Stimulated activated CD8-positive, alpha-beta memory T cell treated with anti-CD3 and anti-CD28 coated beads, Interleukin-4, amount 100 ng/mL, for 4 hours (primary cell): ENCODE measurements at places on chromosomes 1 and 21.

- DNase-seq: no peak
These were observed 25.0 kb downstream of the AGPAT3 start for GRCh38 chr21:43890042-43890441.

DNA sequence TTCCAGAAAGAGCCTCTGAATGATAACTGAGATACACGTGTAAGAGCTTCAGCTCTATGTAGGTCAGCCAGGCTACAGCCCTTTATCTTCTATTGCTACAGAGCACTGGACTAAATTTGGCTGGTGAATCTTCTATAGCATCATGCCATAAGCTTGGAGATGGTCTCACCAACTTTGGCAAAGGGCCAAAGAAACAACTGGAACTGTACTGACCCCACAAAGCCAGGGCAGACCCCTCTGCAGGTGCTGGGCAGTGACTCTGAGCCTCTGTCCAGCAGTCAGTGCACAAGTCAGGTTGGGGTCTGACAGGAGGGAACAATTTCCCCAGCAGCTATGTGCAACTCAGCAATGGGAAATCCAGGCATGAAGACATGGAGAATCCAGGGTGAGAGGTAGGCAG lies 57.8 kb upstream of the NFASC start:
- DNase-seq: no peak

- DNase-seq: no peak
These were observed 3.2 kb upstream of the OLFML2B start for GRCh38 chr1:162026881-162027280.

GRCh38 chr1:33849211-33849610 lies 14.7 kb upstream of the HMGB4 start:
- no peak for DNase-seq

- peak; percentile 48 for DNase-seq
These were observed 3.8 kb downstream of the FBXO2 start for GRCh38 chr1:11650331-11650991.

DNA sequence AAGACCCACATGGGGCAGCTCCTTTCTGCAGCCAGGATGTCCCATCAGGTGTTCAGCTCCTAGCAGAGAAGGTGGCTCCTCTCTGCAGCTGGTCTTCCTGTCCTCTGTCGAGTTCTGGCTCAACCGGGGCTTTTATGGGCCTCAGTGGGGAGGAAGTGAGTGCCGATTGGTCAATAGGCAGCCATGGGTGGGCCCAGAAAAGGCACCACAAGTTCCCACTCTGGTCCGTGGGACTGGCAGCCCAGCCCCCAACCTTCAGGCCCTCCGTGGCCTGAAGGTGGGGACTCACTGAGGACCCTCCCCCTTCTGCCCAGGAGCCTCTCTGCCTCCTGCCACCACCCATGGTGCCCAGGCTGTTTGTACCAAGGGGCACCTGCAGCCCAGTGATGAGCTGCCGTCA lies 161.7 kb upstream of the DUSP10 start:
- DNase-seq: no peak

DNA sequence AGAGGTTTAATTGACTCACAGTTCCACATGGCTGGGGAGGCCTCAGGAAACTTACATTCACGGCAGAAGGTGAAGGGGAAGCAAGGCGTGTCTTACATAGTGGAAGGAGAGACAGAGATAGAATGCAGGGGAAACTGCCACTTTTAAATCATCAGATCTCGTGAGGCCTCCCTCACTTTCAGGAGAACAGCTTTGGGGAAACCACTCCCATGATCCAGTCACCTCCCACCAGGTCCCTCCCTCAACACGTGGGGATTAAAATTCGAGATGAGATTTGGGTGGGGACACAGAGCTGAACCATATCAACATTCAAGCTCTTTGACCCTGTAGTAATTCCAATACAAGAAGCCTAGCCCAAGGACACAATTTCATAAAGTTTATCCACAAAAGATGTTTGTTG lies 13.7 kb downstream of the PIGP start:
- no peak for DNase-seq

DNA sequence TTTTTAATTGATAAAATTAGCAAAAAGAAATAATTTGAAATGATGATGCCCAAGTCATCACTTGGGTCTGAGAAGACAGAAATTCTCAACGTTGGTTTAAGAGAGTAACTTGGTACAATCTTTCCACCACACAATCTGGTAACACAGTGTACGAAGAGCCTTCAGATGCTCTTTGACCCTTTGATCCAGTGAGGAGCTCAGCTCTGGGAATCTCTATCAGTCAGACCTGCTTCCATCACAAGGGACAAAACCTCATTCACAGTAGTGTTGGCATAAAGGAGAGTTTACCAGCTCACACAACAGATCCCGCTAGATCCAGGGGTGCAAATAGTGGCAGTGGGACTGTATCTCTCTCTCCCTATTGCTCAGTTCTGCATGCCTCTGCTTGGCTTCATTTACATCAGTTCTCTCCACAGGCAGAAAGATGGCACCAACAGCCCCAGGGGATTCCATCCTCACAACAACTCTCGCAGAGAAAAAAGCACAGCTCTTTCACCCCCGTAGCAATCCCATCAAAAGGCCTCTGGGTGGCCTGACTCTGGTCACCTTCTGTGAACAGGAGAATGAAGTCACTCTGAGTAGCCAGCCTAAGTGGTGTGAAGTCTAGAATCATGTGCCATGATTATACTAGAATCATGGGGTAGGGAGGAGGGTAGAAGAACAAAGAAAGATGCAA lies 119.7 kb downstream of the ZNF281 start:
- DNase-seq: no peak

DNA sequence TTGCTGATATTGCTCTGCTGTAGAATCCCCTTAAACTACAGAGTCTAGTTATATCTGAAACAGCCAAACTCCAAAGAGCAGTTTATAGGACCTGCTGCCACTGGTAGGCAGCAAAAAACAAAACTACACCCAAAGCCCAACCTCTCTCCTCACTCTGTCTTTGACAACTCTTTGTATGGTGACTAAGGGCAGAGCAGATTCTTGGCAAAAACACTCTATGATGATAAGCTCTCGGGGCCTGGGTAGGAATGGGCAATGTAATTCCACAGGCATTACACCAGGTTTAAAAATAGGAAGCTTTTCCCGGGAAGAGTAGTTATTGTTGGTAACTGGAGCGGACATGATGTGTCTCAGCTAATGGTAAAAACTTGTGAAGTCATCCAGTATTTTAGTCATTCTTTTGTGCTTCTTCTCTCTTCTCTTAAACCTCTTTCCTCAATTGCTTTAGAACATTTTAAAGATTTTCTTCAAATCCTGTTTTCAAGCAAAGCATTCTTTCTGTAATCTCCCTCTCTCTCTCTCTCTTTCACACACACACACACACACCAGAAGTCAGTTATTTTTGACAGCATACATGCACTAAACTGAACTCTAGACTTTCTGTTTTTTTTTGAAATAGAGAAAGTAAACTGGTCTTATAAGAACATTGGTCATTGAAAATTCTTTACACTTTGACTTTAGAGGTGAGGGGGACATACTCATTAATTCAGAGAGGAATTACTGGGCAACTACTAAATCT lies 193.5 kb downstream of the PAPPA2 start:
- no peak for DNase-seq

- no peak for DNase-seq
These were observed 37.9 kb upstream of the RHOU start for GRCh38 chr1:228697207-228698016.

DNA sequence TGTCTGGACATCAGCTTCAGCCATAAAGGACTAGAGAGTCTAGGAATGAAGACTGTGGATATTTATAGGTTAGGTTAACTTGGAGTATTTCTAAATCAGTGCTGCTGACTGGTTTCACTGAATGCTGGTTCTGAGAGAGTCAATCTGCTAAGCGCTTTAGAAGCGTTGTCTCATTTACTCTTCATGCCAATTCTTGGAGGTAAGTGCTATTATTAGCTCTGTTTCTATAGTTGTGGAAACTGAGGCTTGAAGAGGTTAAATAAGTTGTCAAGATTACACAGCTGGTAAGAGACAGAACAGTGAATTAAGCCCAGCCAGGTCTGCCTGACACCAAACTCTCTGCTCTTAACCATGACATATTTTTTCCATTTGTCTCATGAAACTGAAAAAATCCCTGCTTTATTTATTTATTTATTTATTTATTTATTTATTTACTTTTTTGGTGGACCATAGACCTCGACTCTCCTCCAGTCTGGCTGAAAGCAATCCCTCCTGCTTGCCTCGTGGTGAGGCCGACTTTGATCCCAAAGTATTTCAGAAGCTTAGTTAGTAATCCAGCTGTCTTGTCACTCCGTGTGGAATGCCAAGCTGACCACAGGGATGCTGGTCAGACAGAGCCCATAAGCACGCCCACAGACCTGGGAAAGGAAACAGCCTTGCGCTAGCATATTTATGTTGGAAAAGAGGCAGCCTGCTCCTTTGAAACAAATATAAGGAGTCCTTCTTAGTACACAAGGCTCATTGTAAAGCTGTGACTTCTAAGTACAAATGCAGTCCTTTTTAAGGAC lies 16.9 kb downstream of the NTMT2 start:
- no peak for DNase-seq

- no peak for DNase-seq
These were observed 129.6 kb downstream of the ACBD6 start for GRCh38 chr1:180372728-180373127.

DNA sequence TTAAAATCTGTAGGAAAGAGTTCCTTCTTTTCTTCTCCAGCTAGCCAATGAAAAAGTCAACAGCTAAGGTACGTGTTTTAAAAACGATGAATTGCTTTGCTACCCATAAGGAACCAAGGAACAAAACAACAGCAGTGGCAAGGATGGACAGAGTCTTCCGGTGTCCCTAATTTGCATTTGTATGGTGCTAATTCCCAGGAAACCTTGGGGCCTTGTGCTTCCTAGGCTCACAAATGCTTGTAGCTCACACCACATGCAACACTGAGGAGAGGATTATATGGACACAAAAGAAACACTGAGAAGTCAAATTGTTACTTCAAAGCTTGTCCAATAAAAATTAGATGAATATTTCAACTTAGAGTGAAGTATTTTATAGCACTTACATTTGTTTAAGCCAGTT lies 1.8 kb upstream of the PGBD5 start:
- DNase-seq: no peak

GRCh38 chr21:16308269-16308668 lies 578.5 kb downstream of the USP25 start:
- DNase-seq: no peak

- no peak for DNase-seq
These were observed 325.7 kb upstream of the LYPLAL1 start for GRCh38 chr1:218848009-218848408.

DNA sequence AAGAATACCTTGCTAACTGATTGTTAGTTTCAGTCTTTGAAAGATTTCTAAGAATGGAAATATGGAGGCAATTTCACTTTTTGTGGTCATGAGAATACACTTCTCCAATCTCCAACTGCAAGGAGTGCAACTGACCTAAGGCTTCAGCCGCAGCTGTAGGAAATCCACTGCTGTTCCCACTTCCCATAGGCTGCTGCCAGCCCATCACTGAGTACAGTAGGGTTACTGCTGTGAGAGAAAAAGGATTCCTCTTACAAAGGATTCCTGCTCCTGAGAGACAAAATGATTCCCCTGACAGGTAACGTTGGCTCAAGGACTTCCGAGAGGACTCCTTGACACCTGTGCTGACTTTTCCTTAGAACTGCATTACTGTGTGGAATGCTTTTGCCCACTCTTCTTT lies 87.4 kb downstream of the ADGRL4 start:
- DNase-seq: no peak

DNA sequence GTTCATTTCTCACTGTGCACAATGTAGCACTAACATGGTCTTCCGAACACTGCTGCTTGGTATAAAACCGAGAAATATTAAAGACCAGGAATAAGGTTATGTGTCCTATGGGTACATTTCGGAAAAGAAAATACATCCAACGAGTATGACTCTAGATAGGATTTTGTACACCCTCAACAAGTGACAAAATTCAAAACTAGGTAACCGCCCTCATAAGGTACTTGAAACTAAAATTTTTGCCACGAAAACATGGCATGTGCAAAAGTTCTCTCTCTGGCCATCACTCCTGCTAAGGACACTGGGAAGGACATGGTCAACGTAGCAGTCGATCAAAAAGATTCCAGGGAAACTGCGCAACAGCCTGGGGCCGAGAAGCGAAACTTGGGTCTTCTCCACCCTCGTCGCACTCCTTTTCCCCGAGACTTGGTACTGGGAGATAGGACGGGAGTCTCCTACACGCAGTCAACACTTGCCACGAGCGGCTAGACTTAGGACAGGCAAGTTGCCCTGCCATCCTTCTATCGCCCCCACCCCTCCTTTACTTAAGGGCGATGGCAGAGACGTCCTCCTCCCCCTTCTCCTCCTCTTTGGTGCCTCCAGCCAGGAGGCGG lies 338 bp upstream of the TOR1AIP1 start:
- no peak for DNase-seq

GRCh38 chr1:183129921-183130690 lies 56.0 kb upstream of the LAMC2 start:
- DNase-seq: no peak

- no peak for DNase-seq
These were observed 8.0 kb upstream of the OXCT2 start for GRCh38 chr1:39779137-39779536.

DNA sequence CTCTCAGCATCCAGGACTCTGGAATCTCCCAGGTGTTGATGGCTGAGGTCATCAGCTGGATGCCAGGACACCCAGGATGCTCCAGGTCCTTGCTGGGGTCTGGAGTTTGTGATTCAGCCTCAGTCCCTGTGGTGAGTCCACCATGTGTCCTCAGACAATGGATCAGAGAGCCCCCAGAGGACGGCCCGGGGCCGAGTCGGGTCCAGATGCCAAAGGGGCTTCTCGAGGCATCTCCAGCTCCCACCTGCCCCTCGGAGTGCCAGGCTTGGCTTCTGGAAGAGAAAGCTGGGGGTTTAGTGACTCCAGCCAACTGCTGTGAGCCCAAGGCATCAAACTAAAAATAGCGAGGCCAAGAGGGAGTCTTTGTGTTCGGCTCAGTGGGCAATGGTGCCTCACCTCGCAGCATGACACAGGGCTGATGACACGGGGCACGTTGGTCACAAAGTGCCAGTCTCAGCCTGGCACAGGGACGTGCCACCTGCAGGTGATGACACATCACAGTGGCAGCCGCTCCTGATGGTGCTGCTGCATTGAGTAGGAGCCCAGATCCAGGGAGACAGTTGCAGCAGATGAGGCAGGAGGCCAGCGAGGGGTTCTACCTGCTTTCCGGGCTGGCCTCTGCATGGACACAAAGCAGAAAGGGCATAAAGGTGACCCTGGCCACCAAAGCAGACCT lies 10.6 kb downstream of the PDE9A start:
- DNase-seq: no peak

DNA sequence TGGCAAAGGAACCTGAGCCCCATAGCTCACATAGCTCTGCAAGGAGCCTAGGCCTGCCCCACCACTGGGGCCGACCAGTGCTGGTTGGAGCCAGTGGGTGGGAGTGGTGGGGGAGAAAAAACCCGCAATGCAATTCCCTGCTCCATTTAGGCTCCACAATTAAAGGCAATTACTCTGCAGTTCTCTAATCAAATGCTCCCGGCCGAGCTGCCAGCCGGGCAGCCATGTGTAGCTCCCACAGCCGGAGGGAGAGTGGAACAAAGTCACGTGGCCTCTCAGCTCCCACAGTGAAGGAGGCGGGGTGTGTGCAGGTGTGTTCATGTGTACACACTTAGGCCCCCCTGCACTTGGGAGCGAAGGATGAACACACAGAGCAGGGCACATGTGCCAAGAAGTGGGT lies 81.6 kb downstream of the KIRREL1 start:
- DNase-seq: no peak

- no peak for DNase-seq
These were observed 375.4 kb downstream of the NUF2 start for GRCh38 chr1:163697137-163697536.
